ENCODE measurements at places on chromosomes 11 and 22.

DNA sequence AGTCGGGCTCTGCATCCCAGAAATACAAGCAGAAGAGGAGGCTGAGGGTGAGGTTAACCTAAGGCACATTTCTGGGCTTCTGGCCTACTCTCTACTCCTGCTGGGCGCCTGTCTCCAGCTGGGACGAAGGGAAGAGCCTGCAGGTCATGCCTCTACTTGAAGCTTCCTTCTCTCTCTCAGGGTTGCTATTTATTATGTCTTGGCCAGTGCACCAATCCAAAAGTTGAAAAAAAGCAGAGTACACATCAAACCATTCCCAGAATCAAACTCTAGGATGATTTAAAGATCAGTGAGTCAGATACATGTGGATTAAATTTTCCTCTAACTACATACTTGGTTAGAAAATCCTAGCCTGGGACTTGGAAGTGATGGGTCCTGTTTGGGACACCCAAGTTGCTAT lies 60.2 kb upstream of the CDON start:
- no peak for DNase-seq

GRCh38 chr11:117083011-117083935 lies 15.0 kb downstream of the SIK3 start:
- DNase-seq, result no peak

DNA sequence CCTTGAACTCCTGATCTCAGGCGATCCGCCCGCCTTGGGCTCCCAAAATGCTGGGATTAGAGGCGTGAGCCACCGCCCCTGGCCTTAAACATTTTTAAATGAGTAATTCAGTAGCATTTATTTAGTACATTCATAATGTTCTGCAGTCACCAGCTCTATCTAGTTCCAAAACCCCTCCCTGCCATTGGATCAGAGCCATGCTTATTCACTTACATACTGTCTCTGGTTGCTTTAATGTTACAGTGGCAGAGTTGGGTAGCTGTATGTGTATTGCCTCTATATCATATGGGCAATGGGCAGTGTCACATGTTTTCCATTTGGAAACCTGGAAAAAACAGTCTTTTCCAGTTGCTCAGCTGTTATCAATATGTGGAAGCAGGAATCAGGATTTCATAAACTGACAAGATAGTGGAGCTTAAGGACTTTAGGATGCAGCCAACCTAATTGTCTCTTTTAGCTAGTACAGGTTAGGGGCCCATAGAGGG lies 10.5 kb downstream of the COA4 start:
- DNase-seq, result no peak

DNA sequence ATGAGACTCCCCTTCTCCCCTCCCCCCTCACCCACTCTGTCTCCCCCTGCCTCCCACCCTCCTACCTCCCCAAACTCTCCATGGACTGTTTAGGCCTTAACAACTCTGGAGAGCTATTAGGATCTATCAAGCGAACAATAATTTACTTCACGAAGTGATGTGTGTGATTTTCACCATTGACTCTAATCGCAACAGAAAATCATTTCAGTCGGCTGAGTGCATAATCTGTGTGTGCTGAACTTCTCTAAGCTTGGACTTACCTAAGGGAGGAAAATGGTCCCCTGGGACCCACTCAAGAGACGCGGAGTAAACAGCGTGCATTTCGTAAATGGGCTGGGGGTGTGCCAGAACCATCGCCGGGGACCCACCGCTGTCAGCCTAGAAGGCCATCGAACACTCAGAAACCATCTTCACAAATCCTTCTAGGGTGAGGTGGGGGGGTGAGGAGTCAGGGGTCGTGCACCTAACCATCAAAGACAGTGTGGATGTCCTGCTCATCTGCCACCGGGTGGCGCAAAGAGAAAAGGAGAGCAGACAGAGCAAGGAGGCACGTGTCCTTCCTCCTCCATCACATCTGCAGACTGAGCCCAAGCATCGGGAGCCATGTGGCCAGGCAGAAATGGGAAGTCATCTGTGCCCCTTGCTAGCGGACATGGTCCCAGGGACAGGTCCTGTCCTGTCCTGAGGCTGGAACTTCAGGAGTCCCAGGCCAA lies 62.1 kb upstream of the NUP50 start:
- DNase-seq, result no peak

DNA sequence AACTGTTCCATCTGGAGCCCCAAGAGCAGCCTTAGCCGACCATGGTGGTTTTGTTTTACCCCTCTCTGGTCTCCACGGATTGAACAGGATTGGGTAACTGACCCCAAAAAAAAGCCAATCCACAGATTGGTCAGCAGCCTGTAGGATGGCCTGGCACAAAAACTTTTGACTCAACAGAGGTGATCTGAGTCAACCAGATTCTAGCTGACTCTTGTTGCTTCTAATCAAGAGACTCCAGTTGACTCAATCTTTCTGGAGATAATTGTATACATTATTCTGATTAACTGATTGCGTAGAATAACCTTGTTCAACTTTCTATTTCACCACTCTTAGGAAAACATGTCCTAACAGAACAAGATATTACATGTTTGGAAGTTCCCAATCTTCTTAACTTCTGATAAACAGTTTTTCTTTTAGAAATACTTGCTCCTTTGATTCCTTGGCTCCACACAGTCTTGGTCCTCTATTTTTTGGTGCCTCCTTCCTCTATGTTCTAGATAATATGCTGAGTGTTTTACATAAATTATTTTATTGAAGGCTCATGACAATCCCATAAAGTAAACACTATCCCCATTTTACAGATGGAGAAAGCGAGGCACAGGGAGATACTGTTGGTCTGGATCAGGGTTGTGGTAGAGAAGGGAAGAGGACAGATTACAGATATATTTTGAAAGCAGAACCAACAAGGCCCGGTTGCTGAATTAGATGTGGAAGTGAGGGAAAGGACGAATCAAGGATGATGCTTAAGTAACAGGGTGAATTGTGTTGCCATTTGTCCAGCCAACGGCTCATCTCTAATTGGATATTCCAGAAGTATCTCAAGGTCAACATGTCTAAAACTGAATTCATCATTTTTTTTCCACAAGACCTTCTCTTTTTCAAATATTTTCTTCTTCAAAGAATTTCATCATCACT lies 11.5 kb upstream of the ZC3H12C start:
- no peak for DNase-seq

- no peak for DNase-seq
These were observed 39.8 kb downstream of the OR6Q1 start for GRCh38 chr11:58070585-58070984.

GRCh38 chr11:124219126-124219525 lies 21.8 kb upstream of the OR8G1 start:
- DNase-seq, result no peak

DNA sequence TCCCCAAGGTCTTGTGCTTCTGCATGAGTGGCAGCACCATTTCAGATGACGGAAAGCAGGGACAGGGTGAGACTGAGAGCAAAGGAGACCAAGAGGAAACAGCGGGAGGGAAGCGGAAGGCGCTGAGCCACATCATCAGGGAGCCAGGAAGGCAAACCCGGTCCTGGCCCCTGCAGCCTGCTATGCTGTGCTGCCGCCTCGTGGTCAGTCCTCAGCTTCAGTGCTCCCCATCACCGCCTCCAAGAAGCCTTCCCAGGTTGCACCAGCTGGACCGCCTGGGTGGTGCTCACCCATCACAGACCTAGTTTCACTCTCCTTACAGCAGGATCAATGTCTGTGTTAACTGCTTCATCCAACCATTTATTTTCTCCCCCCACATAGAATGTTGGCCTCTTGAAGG lies 73.0 kb upstream of the PHF21B start:
- no peak for DNase-seq

- DNase-seq, result no peak
These were observed 233.3 kb downstream of the CTTN start for GRCh38 chr11:70631624-70632047.

GRCh38 chr22:21713428-21714058 lies 22.1 kb downstream of the YPEL1 start:
- DNase-seq, result no peak

DNA sequence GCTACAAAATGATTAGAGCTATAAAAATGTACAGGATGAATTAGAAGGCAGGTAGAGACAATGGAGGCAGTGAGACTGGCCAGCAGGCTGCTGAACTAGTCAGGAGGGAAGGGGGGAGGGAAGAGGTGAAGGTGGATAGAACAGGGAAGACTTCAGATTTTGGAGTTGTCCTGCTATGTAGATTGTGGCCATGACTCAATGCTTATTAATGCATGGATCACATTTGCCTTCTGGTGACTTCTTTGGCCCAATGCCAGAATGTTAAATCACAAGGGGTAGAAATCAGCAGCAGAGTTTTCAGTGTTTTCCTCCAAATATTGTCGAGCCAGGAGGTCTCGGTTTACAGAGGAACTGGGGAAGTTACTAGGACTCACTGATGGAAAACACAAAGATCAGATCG lies 346.6 kb downstream of the AASDHPPT start:
- no peak for DNase-seq

GRCh38 chr11:94557992-94558391 lies 9.2 kb upstream of the PIWIL4 start:
- no peak for DNase-seq

- DNase-seq, result no peak
These were observed 64.7 kb upstream of the AMPD3 start for GRCh38 chr11:10390375-10390774.

- DNase-seq, result no peak
These were observed 3.4 kb downstream of the CLPB start for GRCh38 chr11:72430741-72431570.

GRCh38 chr11:64089915-64090805 lies 54.4 kb downstream of the FLRT1 start:
- no peak for DNase-seq

DNA sequence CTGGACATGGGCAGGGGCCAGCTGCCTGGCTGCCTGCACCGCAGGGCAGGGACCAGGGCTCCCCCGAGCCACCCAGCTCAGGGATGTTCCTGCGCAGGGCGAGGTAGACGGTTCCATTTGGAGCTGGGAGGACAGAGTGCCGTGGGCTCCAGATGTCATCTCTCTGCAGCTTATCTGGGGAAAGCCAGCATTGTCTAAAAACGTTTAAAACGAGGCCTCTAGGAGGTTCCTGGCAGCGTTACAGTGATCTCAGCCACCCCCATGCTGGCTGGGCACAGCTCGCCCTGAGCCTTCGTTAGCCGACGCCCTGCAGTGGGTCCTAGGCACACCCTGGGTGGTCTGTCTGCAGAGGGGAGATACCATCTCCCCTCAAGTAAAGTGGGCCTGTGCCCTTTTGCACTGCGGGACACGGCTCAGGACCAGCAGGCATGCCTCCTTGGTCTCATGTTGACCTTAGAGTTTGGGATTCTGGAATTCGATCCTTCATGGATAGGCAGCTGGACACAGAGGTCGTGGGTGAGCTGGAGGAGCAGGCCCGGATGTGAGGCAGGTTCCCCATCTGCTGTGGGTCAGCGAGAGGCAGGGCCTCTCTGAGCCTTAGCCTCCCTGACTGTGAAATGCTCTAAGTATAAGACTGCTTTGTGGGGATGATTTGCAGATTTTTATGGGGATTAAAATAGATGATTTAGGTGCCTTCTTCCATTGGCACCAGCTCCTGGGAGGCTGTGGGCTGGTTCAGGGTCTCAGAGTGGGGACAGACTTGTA lies 14.1 kb downstream of the SYNGR1 start:
- DNase-seq, result no peak

DNA sequence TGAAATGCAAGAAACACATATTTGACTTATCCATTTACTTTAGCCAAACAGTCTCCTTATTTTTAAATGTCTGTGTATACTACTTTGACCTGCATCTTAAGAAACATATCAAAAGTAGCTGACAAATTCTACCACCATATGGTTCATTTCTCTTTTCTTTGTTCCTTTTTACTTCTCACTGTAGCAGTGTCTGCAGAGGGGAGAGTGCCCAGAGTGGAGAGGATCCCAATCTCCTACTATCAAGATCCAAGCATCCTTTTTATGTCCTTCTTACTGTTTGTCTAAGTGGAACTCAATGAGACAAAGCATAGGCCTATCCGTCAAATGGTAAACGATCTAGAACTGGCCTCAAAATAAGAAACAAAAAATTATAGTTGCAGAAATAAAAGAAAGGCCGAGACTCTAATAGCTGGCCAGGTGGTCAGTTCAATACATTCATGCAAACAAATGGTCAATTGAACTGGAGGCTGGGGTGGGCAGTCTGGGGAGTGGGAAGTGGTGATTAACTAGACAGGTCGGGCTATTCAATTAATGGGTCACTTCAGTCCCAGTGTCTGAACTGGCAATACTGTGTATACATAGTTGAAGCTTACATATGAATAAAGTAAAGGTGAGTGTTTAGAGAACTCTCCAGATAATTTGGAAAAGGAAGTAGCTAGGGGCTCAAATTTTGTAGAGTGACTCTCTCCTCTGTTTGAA lies 149.1 kb downstream of the MAML2 start:
- no peak for DNase-seq

GRCh38 chr22:29144786-29145160 lies 60.9 kb upstream of the EMID1 start:
- DNase-seq, result no peak

DNA sequence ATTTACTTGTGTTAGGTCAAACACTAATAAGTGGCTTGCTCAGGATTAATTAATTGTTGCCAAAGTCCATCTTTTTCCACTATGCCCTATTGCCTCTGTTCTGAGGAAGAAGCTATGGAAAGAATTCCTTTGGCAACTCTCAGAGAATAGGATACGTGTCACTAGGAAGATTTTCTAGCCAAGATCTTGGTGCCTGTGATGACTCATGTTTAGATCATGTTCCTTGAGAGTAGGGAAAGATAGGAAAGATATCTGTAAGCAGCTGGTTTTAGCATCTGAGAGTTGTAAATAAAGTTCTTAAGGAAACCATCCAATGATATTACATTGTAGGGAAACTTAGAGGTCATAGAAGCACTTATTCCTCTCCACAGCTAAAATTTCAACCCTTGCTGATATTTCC lies 15.7 kb downstream of the SLN start:
- no peak for DNase-seq

GRCh38 chr22:17115236-17115635 lies 5.9 kb downstream of the TMEM121B start:
- DNase-seq, result no peak

DNA sequence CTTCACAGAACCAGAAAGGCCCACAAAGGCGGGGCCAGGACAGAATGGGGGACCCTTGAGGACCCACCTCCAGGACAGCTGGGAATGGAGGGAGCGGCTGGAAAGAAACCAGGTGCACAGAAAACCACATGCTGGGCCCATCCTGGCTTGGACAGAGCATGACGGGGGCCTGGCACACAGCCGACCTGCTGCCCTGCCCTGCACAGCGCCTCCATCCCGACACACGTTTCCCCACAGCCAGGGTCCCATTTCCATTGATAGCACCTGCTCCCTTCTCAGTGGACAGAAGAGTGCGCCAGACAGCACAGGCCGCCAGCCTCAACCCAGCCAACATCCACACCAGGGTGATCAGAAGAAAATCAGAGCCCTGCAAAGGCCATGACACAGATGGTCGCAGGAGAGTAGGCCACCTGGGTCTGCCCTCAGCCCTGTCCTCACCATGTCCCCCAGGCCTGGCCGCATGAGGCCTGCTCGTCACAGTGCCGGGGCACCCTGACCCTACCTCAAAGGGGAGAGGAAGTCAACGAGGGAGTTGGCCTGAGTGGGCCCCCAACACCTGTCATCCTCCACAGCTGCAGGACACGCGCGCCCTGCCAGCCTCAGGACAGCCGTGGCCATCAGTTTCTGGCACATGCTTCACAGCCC lies 28.1 kb downstream of the BRD1 start:
- no peak for DNase-seq
